ENCODE measurements at places on chromosomes 7 and 10. TPM values are rescaled to one million over a fixed set of nuclear protein-coding genes. Genes with fewer than 3 reads are reported as not detected.

GRCh38 chr7:131557652-131558385 lies 1.4 kb upstream of the PODXL start:
- DNase-seq = no peak

- DNase-seq = no peak
These were observed 11.2 kb downstream of the SLC13A4 start for GRCh38 chr7:135716677-135717238.

DNA sequence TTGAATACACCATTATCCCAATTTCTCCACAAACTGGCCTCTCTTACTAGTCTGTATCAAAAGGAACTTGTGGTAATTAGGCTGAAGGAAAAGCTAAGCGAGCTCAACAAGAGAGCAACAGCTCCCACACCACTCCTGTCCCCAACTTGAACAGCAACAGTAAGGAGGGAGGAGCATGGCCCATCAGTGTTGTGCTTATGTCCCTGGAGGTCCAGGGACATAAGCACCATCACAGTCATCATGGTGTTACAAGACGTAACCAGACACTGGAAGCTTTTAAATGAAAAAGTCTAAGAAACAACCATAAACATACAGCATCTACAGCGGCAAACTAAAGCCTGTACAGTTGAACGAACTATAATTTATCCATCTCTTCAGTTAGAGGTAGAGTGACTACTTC lies 989 bp downstream of the ERLIN1 start:
- peak; percentile 73 for DNase-seq

- DNase-seq = no peak
These were observed 18.0 kb downstream of the VSIR start for GRCh38 chr10:71755179-71755879.

- DNase-seq = no peak
These were observed 162.3 kb downstream of the SKIDA1 start for GRCh38 chr10:21363092-21363730.

DNA sequence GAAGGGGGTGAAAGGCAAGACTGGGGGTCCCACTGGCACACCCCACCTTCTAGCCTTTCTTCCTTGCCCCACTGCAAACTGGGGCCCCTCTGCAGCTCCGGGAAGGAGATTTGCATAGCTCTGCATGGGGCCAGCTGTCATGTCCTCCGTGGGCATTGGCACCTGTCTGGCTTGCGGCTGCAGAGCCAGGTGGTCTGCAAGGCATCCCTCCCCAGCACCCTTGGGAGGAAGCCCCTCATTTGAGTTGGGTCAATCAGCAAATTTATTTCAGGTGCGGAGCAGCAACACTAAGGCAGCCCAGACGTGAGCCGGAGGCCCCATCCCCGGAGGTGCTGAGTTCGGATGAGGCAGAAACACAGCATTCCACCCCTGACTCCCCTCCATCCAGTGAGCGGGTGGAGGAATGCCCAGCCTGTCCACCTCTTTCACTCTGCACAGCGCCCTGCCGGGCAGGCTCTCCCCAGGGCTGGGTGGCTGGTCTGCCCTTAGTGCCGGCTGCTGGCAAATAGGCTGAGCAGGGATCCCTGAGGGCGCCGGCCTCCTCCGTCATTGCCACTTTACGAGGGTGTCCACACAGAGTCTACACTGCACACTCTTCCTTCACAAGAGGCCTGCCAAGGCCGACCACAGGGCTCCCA lies 143.2 kb downstream of the TCERG1L start:
- no peak for DNase-seq

GRCh38 chr7:158702944-158703343 lies 1.7 kb downstream of the NCAPG2 start:
- no peak for DNase-seq

DNA sequence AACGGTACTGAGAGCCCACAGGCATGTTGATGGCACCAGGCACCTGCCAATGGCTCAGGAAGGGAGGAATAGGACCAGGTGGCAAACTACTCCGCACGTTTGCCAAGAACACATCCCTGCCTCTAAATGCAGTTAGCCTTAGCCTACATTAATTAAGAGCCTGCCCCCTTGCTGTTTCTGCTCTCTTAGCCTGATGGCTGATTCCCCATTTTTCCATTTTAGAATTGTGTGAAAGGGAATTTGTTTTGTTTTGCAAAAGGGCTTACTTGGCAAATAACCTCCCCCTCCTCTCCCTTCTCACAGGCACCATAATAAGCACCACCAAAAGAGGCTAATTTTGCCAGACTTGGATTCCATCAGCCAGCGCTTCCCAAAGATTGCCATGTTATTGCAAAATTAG lies 1203.2 kb downstream of the SORCS3 start:
- no peak for DNase-seq

NRG3 gene
- total RNA-seq = not detected

ACTL6B gene
- total RNA-seq = not detected

POLL gene
- total RNA-seq = 18.8 TPM

- DNase-seq = no peak
These were observed 218.8 kb downstream of the PHF14 start for GRCh38 chr7:11192506-11192905.

PDLIM1 gene
- total RNA-seq = 0.54 TPM

- DNase-seq = no peak
These were observed 20.8 kb upstream of the RAB18 start for GRCh38 chr10:27482984-27483956.

DNA sequence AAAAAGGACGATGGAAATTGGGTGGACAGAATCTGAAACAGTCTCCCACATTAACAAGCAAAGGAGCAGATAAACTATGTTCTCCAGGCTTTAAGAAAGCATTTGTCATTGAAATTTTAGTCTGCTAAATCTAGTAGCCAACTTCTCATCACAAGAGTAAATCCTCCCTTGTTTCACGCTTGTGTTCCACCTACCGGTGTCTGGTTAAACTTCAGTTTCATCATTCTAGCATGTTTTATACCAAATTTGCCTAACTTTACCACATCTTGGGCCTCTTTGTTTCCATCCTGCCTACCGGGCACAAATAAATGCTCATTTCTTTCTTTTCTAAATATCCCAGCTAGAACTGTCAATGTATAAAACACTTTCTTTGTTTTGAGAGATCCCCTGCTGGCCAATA lies 5.8 kb downstream of the LIPA start:
- DNase-seq = peak; percentile 48

DNA sequence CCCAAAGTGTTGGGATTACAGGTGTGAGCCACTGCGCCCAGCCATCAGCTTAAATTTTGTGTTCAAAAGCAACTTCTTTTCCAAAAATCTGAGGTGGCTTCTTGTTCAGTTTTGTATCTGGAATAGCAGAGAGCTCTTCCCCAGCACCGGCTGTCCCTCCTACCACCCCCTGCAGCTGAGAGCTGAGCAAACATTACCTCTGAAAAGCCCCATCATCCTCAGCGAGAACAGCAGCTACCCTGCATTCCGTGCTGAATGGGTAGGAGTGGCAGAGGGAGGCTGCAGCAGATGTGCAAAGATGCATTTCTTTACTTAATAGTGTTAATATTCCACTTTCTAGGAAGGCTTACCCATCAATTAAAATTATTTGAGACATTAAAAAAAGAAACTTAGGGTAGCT lies 31.8 kb downstream of the CCM2 start:
- DNase-seq = no peak

LFNG gene
- 0.19 TPM for total RNA-seq

- DNase-seq = no peak
These were observed 45.2 kb downstream of the PNLIPRP3 start for GRCh38 chr10:116472891-116473290.

DNA sequence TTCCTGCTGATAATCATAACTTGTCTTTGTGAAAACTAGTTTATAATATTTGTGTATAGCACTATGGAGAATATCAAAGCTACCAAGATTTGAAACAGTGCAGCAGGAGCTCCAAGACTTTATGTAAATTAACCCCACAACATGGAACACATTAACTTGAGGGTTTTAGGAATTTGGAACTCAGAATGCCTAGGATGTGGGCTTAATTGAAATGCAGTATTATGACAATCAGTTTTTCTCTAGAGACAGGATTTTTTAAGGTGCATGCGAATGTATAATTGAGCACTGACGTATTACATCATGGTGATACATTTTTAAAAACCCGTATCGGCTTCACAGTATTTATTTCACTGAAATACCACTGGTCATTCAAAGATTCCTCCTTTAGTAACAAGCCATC lies 313.1 kb upstream of the DGKB start:
- no peak for DNase-seq

GRCh38 chr7:129667551-129667950 lies 56.0 kb downstream of the NRF1 start:
- DNase-seq = no peak

DNA sequence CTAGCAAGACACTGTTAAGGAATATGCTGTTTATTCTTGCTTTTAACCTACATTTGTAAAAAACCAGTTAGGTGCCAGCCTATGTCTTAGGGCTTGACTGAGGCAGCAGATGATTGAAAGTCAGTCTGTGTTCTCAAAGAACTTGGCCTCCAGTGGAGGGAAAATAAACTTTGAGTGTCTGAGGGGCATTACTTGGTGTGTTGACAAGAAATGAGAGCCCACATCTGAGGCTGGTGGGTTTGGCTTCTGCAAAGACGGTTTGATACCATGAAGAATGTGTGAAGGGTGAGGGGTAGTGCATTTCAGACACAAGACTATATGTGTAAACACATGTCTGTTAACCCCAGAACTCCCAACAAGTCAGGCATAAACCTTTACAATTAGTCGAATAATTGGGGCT lies 28.5 kb downstream of the CCSER2 start:
- DNase-seq = no peak

- DNase-seq = no peak
These were observed 12.3 kb upstream of the RUFY2 start for GRCh38 chr10:68419376-68419775.

- DNase-seq = peak; percentile 22
These were observed 44.7 kb upstream of the ZMIZ2 start for GRCh38 chr7:44703921-44704320.

MYL7 gene
- not detected for total RNA-seq

DNA sequence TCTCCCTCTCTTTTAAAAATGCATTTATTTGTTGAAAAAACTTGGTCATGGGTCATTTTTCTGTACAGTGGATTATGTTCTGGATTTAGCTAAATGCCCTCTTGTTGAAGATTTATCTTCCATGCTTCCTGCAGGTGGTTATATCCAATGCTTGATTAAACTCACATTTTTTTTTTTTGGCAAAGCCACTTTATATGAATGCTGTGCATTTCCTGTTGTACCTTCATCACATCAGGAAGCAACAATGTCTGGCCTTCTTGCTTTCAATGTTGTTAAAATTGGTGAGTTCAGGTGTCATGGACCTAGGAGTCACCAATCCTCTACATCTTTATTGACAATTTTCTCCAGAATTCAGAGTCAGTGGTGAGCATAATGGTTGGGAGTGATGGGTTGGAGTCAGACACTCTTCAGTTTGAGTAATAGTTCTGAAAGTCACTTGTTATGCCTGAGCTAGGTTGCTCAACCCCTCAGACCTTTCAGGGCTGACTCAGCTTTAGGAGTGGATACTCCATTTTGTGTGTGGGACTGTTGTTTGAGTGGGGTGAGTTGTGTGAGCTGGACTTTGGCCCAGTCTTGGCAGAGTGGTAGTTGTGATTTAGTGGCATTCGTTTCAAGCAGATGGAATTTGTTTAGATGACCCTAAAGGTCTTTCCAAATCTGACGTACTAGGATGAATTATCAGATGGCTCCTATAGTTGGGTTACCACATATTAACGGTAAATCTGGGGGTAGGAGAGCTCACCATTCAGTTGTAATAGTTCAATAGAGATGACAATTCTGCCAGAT lies 213.5 kb upstream of the ZNF32 start:
- DNase-seq = no peak

GRCh38 chr7:30303312-30304039 lies 19.1 kb downstream of the ZNRF2 start:
- no peak for DNase-seq

FAM131B gene
- total RNA-seq = not detected

- no peak for DNase-seq
These were observed 51.4 kb upstream of the DNAJC1 start for GRCh38 chr10:22054961-22055360.

DKK1 gene
- not detected for total RNA-seq

DNA sequence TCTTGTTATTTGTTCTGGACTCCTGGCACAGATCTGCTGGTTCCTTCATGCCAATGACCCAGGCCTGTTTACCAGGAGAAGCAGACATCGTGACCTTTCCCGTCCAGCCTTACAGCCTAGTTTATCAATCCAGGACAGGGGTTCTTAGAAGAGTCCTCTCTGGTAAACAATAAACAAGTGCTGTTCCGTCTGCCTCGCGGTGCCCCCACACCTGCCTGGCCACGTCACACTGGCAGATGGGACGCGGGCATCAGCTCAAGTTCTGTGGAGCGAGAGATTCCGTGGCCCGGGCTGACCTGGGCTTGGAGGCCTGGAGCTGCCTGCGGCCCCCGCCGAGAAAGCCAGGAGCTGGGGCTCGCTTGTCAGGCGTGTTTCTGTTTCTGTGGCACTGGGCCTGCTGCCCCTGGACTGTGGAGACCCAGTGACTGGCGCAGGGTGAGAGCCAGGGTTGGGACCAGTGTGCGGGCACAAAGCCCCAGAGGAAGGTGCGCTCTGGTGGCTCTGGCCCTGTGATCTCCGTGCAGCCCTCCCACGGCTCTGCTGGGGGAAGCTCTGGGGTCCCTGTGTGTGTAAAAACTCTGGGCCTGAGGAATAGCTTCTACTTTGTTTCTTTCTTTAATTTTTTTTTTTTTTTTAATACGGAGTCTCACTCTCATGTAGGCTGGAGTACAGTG lies 28.4 kb upstream of the PFKFB3 start:
- no peak for DNase-seq

DNA sequence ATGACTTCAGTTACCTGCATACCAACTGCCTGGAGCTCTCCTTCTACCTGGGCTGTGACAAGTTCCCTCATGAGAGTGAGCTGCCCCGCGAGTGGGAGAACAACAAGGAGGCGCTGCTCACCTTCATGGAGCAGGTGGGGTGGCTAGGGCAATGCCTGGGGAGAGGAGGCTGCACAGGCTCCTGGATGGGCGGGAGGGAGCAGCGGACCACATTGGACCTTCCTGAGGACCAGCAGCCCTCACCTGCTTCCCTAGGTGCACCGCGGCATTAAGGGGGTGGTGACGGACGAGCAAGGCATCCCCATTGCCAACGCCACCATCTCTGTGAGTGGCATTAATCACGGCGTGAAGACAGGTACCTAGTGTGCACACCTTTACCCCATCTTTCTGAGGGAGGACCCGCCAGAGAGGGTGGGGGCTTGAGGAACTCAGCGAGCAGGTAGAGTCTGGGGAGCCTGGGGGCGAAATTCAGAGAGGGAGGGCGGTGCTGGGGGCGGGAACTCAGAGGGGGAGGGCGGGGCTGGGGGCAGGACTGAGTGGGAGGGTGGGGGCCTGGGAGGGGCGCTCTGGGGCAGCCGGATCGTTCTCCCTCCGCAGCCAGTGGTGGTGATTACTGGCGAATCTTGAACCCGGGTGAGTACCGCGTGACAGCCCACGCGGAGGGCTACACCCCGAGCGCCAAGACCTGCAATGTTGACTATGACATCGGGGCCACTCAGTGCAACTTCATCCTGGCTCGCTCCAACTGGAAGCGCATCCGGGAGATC lies 9.0 kb downstream of the AEBP1 start:
- no peak for DNase-seq

Data from Karpas-422 (cell line).